ENCODE measurements at places on chromosomes 6 and 20.

- DNase-seq, result no peak
Observed at GRCh38 chr20:19624221-19624965, 133.7 kb upstream of the RIN2 start.

DNA sequence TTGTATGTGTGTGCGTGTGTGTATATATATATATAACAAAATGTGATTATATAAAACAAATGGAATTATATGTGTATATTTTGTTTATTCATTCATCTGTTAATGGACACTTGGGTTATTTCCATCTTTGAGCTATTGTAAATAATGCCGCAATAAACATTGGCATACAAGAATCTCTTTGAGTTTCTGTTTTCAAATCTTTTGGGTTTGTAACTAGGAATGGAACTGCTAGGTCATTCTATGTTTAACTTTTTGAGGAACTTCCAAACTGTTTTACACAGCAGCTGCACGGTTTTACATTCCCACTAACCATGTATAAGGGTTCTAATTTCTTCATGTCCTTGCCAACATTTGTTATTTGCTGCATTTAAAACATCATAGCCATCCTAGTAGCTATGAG lies 39.9 kb upstream of the TGM2 start:
- DNase-seq, result no peak

- no peak for DNase-seq
Observed at GRCh38 chr20:62366370-62367135, 559 bp downstream of the LAMA5 start.

- DNase-seq, result no peak
Observed at GRCh38 chr6:112065426-112065986, 11.6 kb downstream of the CCN6 start.

GRCh38 chr6:35016502-35017321 lies 124.4 kb downstream of the TCP11 start:
- no peak for DNase-seq

DNA sequence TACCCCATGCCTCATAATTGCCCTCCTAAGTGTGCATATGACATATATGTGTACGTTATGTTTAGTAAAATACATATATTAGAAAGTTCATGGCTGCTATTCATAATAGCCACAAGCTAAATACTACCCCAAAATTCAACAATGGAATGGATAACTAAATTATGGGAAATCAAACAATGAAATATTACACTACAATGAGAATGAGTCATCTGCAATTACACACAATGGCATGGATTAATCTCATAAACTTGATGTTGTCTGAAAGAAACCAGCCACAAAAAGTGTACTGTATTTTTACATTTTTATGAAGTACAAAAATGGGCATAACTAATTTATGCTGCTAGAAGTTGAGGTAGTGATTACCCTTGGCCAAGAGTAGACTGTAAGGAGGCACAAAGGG lies 477.0 kb downstream of the HAO1 start:
- no peak for DNase-seq

DNA sequence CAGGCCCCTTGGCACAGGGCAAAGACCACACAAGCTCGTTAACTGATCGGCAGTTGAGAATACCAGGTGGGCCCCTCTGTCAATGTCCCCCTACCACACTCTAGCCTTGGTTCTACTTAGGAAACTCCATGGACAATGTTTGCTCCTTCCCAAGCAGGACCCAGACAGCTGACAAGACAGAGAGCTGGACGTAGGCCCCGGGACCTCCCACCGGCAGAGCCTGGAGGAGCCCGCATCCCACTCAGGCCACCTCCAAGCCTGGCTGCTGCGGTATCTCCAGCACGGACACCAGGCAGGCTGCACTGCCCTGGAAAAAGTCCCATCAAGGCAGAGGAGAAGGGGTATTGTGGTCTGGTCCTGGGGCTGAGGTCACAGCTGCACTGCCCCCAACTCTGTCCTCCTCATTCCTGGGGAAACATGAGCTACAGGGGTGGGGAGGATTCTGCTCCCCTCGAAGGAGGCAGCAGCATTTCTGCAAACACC lies 6.2 kb upstream of the GRM4 start:
- DNase-seq, result no peak

GRCh38 chr6:112203577-112204349 lies 50.6 kb downstream of the LAMA4 start:
- DNase-seq, result peak; percentile 94

GRCh38 chr6:109021870-109022269 lies 72.8 kb downstream of the SESN1 start:
- no peak for DNase-seq

DNA sequence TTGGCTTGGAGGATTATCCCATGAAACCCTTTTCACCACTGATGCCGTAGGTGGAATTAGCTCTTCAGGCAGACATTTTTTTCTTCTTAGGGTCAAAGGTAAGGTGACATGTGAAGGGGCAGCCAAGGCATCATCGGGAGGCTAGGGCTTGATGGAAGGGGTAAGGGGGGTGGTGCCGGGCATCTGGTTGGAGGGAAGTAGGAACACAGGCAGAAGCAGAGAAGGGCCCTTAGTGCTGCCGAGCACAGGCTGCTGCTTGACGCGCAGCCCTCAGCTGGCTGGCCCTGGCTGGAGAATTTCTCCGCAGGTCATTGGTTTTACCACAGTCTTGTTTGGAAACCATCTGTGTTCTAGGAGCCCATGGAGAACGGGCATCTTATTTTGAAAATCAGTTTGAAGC lies 54.7 kb downstream of the TRAF3IP2 start:
- DNase-seq, result no peak

DNA sequence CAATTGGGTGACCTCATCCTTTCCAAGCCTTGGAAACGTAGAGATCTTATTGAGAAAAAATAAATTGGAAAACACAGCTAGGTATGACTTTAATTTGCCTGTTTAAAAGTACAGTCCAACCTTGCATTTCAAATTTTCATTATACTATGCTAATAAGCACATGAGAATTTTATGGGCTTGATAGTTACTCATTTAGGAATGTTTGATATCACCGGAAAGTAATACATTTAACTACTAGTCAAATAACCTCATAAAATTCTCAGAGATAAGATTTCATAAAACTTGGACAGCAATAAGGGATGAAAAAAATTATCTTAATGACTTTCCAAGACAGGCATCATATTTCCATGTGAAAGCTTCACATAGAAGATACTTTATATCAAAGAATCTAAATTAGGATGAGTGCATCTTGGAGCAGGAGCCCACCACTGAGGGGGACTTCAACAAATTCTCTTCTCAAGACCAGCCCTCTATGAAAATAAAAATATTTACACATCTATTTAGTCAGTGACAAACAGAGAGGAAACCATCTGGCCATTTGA lies 236.3 kb downstream of the EPHA7 start:
- DNase-seq, result no peak

- DNase-seq, result no peak
Observed at GRCh38 chr6:65771946-65772345, 64.9 kb upstream of the EYS start.

DNA sequence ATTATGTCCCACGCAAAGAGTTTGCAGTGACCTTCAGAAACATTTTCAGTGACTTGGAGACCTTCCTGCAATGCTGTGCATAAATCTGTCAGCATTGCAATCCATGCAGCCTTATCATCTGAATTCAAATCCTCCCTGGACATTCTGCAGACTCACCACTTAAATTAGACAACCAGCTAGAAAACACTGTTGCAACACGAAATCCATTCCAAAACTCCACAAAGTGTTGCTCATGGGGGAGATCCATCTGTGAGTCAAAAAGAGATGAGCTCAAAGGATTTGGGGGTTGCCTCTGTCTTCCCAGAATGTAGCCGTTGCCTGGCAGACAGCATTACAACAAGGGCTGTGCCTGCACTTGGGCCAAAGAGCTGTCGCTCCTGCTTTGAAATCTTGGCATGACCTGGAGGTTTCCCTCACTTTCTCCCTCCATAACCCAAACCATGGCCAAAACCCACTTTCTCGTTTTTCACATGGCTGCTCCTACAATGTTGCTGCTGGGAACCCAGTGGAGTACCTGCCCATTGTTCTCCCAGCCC lies 163.5 kb upstream of the CDYL start:
- DNase-seq, result no peak

DNA sequence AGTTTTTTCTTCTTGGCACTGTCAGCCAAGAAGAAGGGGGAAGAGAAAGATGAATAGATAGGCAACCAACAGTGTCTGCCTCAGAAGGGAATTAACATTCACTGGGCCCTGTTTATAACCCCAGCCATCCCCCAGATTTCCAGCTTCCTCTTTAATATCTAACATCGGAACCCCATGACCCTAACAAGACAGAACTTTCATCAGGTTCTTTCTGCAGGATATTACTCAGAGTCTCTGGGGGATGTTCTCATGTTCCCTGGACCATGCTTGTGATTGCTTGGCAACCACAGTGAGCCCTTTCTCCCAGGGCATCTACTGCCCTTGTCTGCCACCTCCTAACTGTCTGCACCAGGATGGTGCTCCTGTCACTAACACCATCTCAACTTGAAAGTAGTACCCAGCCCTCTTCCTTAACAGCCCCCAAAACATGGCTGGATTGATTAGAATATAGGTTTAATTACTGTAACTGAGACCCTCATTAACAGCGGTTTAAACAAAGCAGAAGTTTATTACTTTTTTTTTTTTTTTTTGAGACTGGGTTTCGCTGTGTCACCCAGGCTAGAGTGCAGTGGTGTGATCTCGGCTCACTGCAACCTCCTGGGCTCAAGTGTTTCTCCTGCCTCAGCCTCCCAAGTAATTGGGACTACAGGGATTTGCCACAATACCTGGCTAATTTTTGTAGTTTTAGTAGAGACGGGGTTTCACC lies 12.0 kb upstream of the PTPN1 start:
- peak; percentile 86 for DNase-seq

DNA sequence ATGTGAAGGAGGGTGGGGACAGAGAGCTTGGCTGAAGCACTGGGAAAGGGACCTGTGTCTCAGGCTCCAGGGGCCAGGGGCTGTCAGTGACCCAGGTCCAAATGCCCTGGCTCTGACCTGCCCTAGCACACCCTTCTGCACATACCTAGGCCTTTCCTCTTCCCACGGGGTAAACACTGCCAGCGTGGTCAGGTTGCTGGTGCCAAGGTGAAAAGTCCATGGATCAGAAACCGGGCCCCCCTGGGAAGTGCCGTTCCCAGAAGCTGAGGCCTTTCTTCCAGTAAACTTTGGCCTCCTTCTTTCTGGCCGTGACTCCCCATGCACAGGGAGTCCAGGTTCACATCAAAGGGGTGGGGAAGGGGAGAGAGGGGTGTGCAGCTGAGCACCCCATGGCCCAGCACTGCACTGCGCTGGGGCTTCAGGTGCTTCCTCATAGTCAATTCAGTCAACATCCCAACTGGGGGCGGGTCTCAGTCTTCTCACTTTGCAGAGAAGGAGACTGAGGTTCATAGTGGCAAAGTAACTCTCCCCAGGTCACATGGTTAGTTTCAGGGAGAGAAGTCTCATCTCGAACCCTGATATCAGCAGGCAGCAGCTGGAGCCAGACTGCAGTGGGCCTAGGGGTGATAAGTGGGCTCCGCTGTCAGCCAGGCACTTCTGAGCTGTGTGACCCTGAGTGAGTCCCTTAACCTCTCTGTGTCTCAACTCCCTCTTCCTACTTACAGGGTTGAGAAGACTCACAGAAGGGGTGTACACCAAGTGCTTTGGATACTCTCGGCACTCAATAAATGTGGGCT lies 17.0 kb downstream of the PCK1 start:
- no peak for DNase-seq

GRCh38 chr6:126156973-126157372 lies 170.6 kb downstream of the TRMT11 start:
- no peak for DNase-seq

DNA sequence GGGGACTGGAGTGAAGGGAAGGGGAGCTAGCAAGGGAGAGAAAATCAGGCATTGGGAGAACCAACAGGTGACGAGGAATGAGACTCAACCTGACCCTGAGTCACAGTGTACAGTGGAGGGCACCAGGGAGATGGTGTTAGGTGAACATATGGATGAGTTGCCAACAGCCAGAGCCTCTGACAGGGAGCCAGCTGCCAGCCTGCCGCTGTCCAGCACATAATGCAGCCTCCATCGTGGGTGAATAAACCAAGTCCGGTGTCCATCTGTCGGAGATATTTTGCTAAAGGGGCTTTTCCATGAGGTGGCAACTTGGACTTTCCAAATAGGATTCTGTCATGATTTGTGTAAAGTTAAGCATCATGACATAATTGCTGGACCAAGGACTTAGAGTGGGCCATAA lies 88.1 kb downstream of the CDH4 start:
- peak; percentile 2 for DNase-seq

DNA sequence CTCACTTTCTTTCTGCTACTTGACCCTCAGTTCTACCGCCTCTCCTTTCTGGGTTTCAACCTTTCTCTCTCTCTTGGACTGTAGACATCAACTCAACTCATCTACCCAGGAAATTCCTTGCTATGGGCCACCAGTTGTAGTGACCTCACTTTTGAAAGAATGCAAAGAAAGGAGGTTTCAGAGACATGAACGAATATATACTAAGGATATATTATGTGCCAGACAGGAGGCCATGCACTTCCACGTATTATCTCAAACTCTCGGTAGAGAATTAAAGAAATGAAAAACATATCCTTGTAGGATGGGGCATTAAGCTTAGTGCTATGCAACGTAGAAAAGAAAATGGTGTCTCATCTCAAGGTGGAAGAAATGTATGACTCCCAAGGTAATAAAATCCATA lies 67.3 kb upstream of the NT5E start:
- no peak for DNase-seq

- peak; percentile 98 for DNase-seq
Observed at GRCh38 chr20:1415667-1416468, 23.0 kb upstream of the FKBP1A start.

- no peak for DNase-seq
Observed at GRCh38 chr20:2004171-2004570, 10.3 kb upstream of the PDYN start.

DNA sequence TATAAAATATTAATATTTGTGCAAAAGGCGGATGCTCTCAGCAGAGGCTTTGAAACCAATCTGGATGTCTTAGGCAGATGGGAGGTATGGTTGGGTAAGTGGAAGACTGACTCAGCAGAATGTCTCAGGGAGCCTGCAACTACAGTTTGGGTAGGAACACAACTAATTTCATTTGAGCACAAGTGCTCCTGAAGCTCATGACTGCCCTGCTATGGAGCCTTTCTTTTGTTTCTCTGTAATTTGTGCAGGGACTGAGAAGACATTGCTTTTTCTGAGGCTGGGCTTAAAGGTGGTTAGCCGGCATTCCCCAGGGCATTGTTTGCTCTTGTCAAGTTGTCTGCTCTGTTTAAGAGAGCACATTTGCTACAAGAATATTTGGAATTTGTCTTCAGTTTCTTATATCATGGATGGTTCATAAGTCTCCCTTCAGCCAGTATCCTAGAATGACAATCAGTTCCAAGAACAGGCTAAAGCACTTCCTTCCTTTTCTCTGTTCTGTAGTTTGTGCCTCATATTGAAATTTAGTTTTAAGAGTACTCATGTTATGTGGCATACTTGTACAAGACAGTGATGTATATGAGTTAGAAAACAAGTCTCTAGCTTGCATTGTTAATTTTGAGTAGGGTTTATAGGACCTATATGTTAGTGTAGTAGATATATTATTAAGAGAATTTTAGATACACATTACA lies 208.3 kb downstream of the ZFAND3 start:
- no peak for DNase-seq

Data from mammary epithelial cell (primary cell).